ENCODE measurements at places on chromosomes 13 and 19.
A peak's percentile ranks its signal among the peaks of the same experiment; 100 is the strongest.

GRCh38 chr19:47541518-47541917, 26.7 kb upstream of the NAPA start:
- peak; percentile 72 for DNase-seq

GRCh38 chr19:41321600-41322270, 11.8 kb downstream of the CCDC97 start:
- no peak for DNase-seq

- DNase-seq: no peak
Measured at GRCh38 chr19:38118176-38118575, 105.8 kb downstream of the DPF1 start.

- DNase-seq: no peak
Measured at GRCh38 chr19:16887353-16888265, 1.2 kb upstream of the F2RL3 start.

- DNase-seq: peak; percentile 6
Measured at GRCh38 chr13:20412691-20413355, 112.8 kb downstream of the CRYL1 start.

GRCh38 chr13:77623806-77624205, 73.7 kb upstream of the SLAIN1 start:
- no peak for DNase-seq

GRCh38 chr13:113049981-113050380, 55.6 kb upstream of the F7 start:
- no peak for DNase-seq

All from CD4-positive, alpha-beta T cell treated with Interleukin-4 for 4 hours (primary cell).